ENCODE measurements at places on chromosomes 3 and 15. TPM values are rescaled to one million over a fixed set of nuclear protein-coding genes. Genes with fewer than 3 reads are reported as not detected.

Gene SERF2
- total RNA-seq = 1,195 TPM

Gene NCBP2
- total RNA-seq = 43.9 TPM

Gene GXYLT2
- 0.45 TPM for total RNA-seq

Gene FBN1
- total RNA-seq = 32.1 TPM

Gene CTDSPL
- total RNA-seq = 39.7 TPM

Gene ZMAT3
- total RNA-seq = 12.1 TPM

Gene ZPLD1
- not detected for total RNA-seq

Gene CHRNA7
- total RNA-seq = 131 TPM

Gene VILL
- 86.8 TPM for total RNA-seq

Gene ACP3
- total RNA-seq = 56.6 TPM

Gene EAF1
- 62.9 TPM for total RNA-seq

Gene PARP3
- 17.7 TPM for total RNA-seq

Gene KCNAB1
- total RNA-seq = 2.2 TPM

Gene MYL3
- not detected for total RNA-seq

Gene PRR20G
- total RNA-seq = not detected

Gene LCTL
- total RNA-seq = not detected

Gene IQCF5
- not detected for total RNA-seq

Gene SLC24A5
- total RNA-seq = not detected

Gene EPHA6
- 5.7 TPM for total RNA-seq

Gene GOLGA6B
- total RNA-seq = not detected

Gene SLC12A8
- 24.5 TPM for total RNA-seq

Gene SERINC4
- total RNA-seq = not detected

Data from stomach (tissue), 19 donors.